Activated T-cell treated with anti-CD3 and anti-CD28 coated beads for 24 hours (primary cell): ENCODE measurements at places on chromosomes 2 and 18.

DNA sequence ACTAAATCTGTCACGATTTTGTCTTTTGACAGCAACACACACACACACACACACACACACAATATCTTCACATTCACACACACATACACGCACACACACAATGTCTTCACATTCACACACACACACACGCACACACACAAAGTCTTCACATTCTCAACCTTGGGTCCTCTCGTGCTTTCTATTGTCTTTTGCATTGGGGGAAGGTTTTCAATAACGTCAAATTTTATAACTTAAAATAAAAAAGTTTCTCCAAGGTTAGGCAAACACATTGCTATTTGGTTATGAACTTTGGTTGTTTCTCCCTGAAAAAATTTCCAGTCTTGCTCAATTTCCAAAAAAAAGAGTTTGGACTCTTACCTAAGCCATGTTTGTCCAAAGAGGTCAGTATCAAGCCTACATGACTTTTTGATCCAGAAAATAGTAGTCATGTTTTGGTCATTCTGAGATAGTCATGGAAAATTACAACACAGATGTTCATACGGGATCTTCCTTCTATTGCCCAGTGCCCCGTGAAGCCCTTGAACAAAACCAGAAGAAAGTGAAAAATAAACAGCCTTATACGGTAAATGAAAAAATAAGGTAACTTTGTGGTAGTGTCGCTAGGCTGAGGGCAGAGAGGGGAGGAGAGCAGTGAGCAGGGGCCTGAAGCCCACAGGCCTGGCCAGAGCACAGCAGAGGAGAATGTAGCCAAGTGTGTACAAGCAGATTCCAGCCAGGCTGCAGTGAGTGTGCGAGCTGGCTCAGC is 542.8 kb upstream of the ID2 start:
- no peak for DNase-seq

DNA sequence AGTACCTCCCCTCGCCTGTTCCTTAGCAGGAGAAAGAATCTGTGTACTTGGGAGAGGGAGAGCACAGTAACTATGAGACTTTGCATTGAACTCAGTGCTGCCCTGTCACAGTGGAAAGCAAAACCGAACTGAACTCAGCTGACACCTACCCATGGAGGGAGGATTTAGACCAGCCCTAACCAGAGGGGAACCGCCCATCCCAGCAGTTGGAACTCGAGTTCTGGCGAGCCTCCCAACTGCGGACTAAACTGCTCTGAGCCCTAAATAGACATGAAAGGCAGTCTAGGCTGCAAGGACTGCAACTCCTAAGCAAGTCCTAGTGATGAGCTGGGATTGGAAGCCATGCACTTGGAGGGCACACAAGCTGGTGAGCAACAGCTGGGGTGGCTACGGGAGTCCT is 110.4 kb downstream of the GRB14 start:
- DNase-seq: no peak

GRCh38 chr2:74457129-74457548 is 1.1 kb upstream of the WBP1 start:
- DNase-seq: no peak

GRCh38 chr2:23629772-23630480 is 244.9 kb downstream of the KLHL29 start:
- no peak for DNase-seq

- no peak for DNase-seq
These were observed 72.9 kb upstream of the APCDD1 start for GRCh38 chr18:10381516-10381915.

GRCh38 chr2:164793529-164793928 is 48.1 kb downstream of the COBLL1 start:
- no peak for DNase-seq

- DNase-seq: no peak
These were observed at the start of gene ARL4C for GRCh38 chr2:234496835-234497593. TSS of gene ARL4C (minus strand) at chr2:234497081. CDS start at chr2:234496586, 495 bp downstream.

DNA sequence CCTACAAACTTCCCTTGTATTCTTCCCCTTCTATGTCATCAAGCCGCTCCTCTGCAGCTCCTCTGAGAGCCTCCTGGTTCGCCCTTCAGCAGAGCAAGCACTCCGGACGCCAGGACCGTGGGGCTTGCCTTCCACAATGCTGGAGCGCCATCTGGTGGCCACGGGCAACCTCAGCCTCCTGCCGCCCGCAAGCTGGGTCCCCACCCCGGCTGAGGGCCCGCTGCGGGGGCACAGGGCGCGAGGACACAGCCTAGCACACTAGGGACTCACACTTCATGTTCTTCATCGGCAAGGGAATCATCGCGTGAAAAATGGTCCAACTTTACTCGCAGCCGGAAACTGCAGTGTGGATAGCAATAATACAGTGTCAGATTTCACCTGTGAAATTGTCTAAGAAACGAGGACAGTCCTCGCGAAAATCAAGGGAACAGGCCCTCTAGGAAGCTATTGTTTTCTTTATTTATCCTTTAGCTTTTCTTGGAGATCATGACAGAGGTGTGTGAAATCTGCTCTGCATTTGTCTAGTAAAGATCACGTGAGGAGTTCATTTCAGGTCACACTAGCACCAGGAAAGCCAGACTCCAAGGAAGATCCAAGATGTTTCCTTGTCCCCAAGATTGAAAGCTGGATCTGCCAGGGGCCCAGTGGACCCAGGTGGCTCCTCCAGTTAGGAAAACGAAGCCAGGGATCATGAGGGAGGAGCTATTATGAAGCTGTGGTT is 5.8 kb downstream of the PRLH start:
- peak; percentile 82 for DNase-seq

- DNase-seq: no peak
These were observed 774.3 kb upstream of the TMEFF2 start for GRCh38 chr2:192969055-192969454.

DNA sequence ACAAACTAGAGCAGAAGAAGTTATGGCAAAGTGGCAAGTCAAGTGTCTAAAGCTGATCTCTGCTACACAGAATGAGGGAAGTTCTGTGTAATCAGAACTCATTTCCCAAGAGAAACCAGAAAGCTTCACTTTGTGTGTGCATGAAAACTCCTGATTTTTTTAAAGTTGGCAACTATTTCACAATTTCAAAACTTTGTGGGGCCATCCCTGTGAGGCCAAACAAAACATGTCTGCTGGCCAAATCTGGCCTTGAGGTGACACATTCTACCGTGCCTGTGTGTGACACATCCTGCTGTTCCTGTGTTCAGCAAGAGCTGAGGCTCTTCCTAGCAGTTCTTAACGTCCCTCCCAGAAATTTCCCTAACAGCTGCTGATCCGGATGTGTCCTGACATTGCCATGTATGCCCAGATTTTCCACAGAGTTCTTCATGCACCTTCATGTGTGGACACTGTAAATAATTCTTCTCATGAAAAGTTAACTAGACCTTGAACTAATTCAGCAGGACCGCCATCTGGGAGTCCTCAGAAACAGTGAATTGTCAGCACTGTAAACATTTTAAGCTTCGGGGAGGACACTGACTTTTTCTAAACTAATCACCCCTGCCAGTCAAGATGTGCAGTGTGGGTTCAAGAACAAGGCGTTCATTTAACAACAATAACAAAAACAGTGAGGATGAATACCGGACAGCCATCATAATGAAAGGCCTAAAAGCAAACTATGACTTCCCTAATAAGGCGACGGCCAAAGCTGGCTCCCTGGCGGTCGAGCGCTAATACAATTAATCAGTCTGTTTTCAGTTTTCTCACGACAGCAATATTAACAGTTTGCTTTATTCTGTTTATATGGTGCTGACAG is 99.0 kb downstream of the PLEKHM3 start:
- DNase-seq: no peak

DNA sequence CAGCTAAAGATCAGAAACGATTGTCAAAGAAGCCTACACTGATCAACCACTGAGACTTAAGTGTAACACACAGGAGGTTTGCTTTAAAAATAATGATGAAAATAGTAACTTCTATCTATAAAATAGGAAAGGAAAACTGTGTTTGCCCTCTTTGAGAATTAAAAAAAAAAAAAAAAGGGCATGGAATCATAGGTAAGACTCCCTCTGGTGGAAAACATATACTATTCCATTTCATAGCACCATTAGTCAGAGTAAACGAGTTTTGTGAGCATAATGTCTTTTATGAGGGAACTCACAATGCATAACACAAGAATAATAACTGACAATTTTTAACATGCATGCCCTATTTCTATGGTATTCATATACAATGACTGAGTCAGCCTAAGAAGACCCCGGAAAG is 36.3 kb downstream of the SLC35F5 start:
- DNase-seq: no peak

DNA sequence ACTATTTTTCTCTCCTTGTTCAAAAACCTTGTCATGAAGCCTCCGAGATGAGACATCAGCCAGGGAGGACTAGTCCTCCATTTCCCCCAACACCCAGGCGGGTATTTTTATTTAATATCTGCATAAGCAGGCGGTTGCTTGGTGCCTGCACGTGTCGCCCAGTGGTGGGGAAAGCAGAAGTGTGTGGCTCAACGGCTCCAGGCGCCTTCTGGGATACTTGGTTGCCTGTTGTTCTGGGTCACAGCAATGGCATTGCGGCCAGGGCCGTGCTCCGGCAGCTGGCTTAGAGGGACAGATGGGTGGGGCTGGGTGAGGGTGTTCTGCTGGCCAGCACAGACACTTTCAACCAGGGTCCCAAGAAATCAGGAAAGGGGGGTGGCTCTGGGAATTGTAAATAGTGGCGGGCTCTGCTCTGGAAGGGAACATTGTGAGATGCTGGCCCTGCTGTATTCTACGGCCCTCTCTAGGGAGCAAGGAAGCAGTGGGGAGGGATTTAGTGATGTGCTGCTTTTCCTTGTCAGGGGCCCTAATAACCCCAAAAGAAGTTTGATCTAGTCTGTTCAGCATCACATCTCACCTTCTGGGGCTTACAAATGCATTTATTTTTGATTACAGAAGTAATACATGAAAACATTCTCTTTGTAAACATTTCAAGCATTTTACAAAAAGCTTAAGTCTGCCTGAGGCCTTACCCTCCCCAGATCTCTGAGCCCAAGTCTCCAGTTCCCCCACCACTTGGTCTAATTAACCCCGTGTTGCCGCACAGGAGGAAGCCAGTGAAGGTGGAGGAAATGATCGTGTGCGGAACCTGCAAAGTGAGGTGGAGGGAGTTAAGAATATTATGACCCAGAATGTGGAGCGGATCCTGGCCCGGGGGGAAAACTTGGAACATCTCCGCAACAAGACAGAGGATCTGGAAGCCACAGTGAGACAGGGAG is 1.1 kb downstream of the VAMP8 start:
- no peak for DNase-seq

GRCh38 chr2:85561280-85562212 is at the start of gene GGCX:
TSS of gene GGCX (minus strand) at chr2:85561493. CDS start at chr2:85561428, 65 bp downstream.
- peak; percentile 94 for DNase-seq

DNA sequence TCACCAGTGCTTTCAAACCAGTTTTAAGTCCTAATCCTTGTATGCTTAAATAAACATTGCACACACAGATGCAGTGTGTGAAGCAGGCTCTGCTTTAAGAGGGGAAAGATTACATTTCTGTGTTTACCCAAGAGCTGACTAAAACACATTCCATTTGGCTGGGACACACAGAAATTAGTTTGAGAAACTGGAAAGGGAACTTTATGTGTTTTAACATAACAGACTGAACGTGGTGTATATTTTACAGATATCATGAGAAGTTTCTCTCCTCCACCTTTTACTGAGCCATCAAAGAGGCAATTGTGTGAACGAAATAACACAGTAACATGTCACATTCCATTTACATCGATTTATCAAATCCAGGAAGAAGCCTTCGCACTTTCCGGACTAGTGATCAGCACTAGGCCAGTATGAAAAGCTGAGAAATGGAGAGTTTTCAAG is 121.8 kb downstream of the MAIP1 start:
- DNase-seq: no peak

DNA sequence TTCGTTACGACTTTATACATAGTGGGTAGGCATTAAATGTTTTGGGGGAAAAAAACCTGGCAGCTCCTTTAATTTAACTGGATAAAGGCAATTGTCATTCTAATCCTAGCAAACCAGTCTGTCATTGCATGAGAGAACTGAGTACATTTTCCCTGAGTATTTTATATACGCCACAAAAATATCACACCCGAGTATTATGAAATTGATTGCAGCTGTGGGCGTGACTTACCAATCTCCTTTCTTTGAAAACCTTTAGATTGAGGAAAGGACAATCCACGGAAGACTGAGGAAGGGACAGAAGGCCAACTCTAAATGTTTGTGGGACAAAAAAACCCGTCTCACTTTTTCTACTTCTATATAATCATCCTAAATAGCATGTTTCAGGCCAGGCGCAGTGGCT is 9.0 kb downstream of the TM4SF20 start:
- no peak for DNase-seq

GRCh38 chr2:7329465-7329864 is 412.3 kb downstream of the RNF144A start:
- no peak for DNase-seq

DNA sequence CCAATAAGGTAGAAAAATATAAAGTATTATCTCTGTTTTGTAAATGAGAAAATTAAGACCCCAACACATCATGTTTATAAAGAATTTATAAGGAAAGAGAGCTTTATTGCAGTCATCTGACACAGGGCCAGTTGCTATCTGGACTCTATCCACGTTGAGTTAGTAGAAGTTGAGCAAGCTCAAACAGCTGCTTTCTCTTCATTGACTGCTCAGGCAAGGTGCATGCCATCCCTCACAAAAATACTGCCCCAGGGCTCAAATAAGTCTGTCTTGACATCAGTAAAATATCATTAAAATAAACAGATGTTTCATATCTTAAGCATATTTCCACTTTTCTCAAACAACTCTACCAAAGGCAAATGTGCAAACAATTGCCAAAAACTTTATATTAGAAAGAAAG is 14.8 kb downstream of the COL5A2 start:
- no peak for DNase-seq

DNA sequence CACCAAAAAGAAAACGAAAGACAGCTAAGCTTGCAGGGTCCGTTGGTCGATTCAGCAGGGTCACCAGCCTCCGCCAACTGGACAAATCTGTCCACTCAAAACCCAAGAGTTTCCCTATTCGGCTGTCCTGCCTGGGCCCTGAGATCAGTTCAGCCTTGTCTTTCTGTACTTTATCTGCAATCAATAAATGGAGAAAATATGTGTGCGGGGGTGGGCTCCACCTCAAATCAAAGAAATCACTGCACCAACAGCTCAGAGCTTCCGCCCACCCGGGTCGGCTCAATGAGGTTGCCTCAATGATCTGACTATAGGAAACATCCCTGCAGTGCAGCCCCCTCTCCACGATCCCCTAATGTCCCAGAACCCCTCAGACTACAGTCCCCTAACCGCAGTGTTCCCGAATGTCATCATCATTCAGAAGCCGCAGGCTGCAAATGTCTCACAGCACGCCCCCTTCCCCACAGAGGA is 447 bp downstream of the GGCX start:
- DNase-seq: no peak

DNA sequence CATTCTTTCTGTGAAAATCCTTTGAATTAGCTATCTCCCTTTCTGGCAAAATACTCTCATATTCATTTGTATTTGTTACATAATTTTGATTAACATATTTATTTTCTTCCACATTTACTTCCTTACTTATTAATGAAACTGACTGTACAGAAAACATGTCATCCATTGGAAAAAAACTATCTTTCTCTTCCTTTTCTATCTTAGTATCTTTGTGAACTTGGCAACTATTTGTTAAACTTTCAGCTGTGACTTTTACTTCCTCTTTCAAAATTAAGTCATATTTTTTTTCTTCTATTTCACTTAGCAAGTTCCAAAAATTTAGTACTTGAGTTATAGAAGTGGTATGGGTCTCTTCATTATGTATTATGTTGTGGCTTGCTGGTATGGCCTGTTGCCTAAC is 2.6 kb downstream of the RAD51AP2 start:
- DNase-seq: no peak

- DNase-seq: no peak
These were observed 17.3 kb upstream of the ESPNL start for GRCh38 chr2:238082827-238083226.
